ENCODE measurements at places on chromosomes 6 and 20.

DNA sequence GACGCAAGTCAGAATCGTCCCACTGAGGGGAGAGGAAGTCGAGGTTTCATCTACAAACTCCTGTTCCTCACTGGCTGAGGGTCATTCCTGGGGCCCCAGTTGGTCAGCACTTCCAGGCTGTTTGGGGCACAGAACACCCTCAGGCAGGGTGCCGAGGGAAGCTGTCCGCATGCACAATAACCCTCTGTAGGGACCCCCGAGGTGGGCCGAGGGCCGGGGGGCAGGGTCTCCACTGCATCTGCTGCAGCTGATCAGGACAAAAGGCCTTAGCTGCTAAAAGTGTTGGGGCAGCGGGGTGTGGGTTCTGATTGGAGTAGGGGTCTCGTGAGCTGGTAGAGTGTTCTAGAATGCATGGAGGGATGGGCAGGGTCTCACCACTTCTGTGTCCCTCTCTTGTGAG is 125.1 kb downstream of the TOX2 start:
- peaks cover 25% of the 10 kb centered on the region for H3K27me3 ChIP-seq
- no peak overlapping the region for H3K4me3 ChIP-seq
- H3K4me1 ChIP-seq, result no peaks in the 10 kb centered on the region

- no peaks in the 10 kb centered on the region for H3K36me3 ChIP-seq
- peaks cover 15% of the 10 kb centered on the region for H3K4me1 ChIP-seq
- no peak for DNase-seq
- peaks cover 75% of the 10 kb centered on the region for H3K27me3 ChIP-seq
These were observed 98.3 kb downstream of the CDH26 start for GRCh38 chr20:60056407-60057122.

- no peak overlapping the region for H3K27ac ChIP-seq
- no peak overlapping the region for H3K4me3 ChIP-seq
- H3K27me3 ChIP-seq, result peaks cover 2% of the 10 kb centered on the region
- no peaks in the 10 kb centered on the region for H3K4me1 ChIP-seq
- no peaks in the 10 kb centered on the region for H3K36me3 ChIP-seq
These were observed 81.7 kb upstream of the PDE10A start for GRCh38 chr6:165744555-165745228.

DNA sequence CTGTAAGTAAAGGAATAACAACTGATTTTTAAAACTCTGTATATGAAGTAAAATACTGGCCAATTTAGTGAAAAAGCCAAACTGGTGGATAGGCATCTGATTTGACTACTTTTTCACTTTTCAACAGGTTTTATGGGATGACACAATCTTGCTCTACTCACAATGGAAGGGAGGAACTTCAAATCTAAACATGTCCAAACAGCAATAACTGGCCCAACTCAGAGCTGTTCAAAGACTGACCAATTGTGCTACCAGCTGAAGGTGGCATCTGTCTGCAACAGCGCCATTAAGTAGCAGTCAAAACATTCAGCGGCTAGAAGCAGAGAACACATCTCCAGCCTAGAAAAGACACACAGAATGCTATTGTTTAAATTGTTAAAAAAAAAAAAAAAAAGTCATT is 44.6 kb downstream of the SESN1 start:
- no peaks in the 10 kb centered on the region for H3K27me3 ChIP-seq
- no peak overlapping the region for H3K4me3 ChIP-seq
- no peak overlapping the region for H3K27ac ChIP-seq
- H3K36me3 ChIP-seq, result peaks cover 15% of the 10 kb centered on the region

DNA sequence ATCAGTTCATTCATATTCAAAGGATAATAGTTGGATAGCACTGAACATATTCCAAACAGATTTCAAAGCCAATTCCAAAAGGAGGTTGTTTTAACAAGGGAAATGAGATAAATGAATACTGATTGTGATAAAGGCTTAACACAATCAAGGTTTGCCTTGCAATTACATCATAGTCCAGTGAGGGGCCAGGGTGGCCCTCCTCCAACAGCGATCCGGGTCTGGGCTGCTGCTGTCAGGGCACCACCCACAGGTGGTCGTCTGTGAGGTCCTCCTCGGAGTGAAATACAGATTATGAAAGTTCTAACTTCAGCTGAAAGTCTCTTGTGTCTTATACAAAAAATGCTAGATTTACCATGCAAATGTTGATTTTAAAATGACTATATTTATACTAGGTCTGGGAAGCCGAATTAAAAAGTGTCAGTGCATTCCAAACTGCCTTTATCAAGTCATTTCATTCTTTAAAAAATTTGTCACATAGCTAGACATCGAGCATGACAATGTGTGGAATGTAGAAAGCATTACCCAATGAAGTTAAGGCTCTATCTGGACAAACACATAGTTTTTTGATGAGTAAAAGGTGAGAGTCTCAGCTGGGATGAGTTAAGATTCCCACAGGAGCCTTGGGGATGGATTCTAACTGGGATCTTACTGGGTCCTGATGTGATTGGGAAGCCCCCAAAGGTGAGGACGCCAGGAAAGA is 65.9 kb upstream of the SLC22A23 start:
- no peaks in the 10 kb centered on the region for H3K36me3 ChIP-seq
- peaks cover 27% of the 10 kb centered on the region for H3K27me3 ChIP-seq
- no peak for DNase-seq
- peaks cover 7% of the 10 kb centered on the region for H3K4me1 ChIP-seq
- H3K27ac ChIP-seq, result no peak overlapping the region
- H3K4me3 ChIP-seq, result no peak overlapping the region

- H3K4me3 ChIP-seq, result no peak overlapping the region
- no peaks in the 10 kb centered on the region for H3K36me3 ChIP-seq
- peaks cover 48% of the 10 kb centered on the region for H3K4me1 ChIP-seq
- no peak overlapping the region for H3K27ac ChIP-seq
These were observed 120.2 kb downstream of the QRSL1 start for GRCh38 chr6:106749609-106750008.

DNA sequence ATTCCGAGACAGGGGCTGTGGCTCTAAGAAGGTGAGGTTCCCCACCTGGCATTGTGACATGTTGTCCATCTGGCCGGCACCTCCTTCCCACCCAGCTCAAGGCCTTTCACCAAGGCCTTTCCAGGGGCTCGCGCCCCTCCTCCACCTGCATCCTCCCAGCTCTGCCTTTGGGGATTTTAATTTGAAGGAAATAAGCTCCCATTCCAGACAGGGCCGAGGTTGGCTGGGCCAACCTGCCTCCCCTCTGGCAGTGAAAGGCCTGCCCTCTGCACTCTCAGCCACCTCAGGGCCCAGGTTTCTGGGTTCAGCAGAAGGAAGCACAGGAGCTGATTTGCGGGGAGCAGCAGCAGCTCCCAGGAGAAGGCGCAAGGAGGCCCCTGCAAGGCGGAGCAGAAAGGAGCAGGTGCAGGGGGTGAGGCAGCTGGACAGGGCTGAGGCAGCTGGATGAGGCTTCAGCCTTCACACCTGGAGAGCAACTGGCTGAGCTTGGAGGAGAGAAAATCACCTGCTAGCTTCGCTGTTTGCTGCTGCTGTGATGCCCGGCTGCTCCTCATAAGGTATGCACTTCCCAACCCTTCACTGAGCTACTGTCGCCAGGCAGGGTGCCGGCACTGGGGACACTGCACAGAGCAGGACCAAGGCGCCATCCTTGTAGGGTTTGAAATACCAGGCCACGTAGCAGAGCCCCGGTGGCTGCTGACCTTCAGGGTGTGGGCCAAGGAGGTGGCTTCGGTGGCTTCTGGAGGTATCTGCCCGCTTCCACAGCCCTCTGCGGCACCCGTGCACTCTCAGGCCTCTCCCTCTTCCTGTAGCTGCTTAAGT is 147.0 kb downstream of the SYNDIG1 start:
- H3K4me1 ChIP-seq, result no peaks in the 10 kb centered on the region
- no peaks in the 10 kb centered on the region for H3K36me3 ChIP-seq
- DNase-seq, result no peak

DNA sequence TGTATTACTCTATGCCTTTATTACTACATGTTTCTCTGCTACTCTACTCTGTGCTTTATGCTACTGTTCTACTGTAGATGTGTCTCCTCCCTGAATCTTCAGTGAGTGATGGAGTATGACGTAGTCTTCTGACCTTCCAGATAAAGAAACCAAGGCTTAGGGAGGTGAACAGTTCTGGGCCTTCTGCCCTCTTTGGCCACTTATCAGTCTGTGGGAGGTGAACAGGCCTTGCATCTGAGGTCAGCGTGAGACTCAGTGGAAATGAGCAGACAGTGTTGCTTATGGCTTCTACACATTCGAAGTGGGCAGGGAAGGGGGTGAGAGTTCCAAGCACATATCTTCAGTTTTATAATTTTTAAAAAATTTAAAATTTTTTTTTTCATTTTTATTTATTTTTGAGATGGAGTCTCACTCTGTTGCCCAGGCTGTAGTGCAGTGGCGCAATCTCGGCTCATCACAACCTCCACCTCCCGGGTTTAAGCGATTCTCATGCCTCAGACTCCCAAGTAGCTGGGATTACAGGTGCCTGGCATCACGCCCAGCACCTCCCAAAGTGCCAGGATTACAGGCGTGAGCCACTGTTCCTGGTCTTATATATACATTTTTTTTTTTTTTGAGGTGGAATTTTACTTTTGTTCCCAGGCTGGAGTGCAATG is 24.2 kb downstream of the MYBL2 start:
- peaks cover 2% of the 10 kb centered on the region for H3K36me3 ChIP-seq
- no peak overlapping the region for H3K27ac ChIP-seq
- H3K4me1 ChIP-seq, result no peaks in the 10 kb centered on the region
- no peak for DNase-seq

DNA sequence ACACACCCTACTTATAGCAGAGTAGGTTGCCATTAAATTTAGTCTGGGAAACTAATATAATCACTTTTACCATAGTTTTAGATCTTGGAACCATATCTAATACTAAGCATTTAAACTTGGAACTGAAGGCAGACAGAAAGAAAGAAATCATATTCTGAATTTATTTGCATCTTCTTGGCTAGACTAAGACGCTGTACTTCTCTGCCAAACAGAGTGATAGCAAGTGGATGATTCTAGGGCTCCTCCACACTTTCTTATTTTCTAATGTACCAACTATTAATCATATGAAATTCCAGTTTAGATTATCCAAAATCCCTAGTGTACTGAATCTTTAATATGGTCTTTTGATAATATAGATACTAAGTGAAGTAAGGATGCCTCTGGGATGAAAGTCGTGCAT is 277.0 kb downstream of the CENPW start:
- H3K36me3 ChIP-seq, result no peaks in the 10 kb centered on the region
- DNase-seq, result no peak
- no peak overlapping the region for H3K4me3 ChIP-seq

- no peaks in the 10 kb centered on the region for H3K4me1 ChIP-seq
- H3K36me3 ChIP-seq, result peaks cover 5% of the 10 kb centered on the region
- H3K4me3 ChIP-seq, result no peak overlapping the region
- H3K27ac ChIP-seq, result no peak overlapping the region
- DNase-seq, result no peak
These were observed 29.6 kb downstream of the RNASET2 start for GRCh38 chr6:166926748-166927147.

- H3K36me3 ChIP-seq, result no peaks in the 10 kb centered on the region
- H3K27ac ChIP-seq, result no peak overlapping the region
- peaks cover 6% of the 10 kb centered on the region for H3K4me1 ChIP-seq
- DNase-seq, result no peak
- no peak overlapping the region for H3K4me3 ChIP-seq
These were observed 12.3 kb downstream of the PCK1 start for GRCh38 chr20:57573242-57573641.

DNA sequence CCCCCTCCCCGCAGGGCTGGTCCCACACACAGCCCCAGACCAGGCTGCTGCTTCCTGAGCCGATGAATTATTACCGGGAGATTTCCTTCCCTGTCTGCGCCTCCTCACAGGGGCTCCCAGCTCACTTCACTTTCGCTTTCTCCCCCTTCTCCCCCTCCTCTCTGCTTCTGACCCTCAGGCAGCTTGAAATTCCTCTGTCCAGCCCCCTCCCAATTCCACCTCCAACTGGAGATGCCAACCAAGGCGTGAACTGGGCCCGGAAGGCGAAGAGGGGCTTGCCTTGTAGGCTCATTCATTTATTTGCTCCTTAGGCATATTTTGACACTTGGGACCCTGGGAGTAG is 1.7 kb upstream of the TCF15 start:
- peaks cover 70% of the 10 kb centered on the region for H3K27me3 ChIP-seq
- H3K4me1 ChIP-seq, result no peaks in the 10 kb centered on the region
- H3K27ac ChIP-seq, result no peak overlapping the region
- DNase-seq, result no peak

- no peak overlapping the region for H3K4me3 ChIP-seq
- H3K27ac ChIP-seq, result no peak overlapping the region
- no peaks in the 10 kb centered on the region for H3K36me3 ChIP-seq
- H3K27me3 ChIP-seq, result peaks cover 19% of the 10 kb centered on the region
- no peak for DNase-seq
- H3K4me1 ChIP-seq, result no peaks in the 10 kb centered on the region
These were observed 68.5 kb upstream of the SRSF6 start for GRCh38 chr20:43389211-43389610.

DNA sequence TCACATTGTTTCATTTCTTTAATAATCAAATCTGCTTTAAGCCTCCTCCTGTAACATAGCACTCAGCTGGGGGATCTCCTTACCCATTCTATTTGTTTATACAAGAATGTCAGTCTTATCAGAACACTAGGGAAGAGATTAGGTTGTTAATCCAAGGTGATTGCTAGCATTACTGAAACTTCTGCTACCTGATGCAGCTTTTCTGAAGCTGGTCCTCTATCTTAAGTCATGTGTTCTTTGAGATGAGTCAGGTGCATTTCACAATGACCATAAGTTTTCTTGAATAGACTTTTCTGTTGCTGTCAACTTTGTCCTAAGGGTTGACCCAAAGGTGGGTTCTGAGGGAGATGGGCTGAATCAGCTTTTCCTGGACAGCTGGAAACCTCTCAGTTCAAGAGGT is 60.7 kb upstream of the SYNCRIP start:
- H3K27ac ChIP-seq, result no peak overlapping the region
- no peak for DNase-seq

DNA sequence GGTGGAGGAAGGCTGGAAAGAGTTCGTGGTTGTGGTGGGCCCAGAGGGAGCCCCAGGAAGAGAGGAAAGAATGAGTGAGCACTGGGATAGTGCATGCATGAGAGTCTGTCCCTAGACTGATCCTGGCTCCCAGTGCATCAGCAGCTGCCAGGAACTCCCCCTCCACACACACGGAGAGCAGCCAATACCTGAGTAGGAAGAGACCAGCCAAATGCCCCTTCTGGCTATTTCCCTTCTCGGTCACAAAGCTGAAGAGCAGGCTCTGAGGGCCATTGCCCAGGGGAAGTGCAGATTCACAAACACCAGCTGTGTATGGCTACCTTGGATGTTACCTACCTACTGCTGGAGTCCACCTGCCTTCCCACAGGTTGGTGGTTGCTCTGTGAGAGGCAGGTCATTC is 45.1 kb downstream of the GABRR2 start:
- no peak overlapping the region for H3K27ac ChIP-seq
- peaks cover 5% of the 10 kb centered on the region for H3K4me1 ChIP-seq
- H3K4me3 ChIP-seq, result no peak overlapping the region

GRCh38 chr6:129446272-129447197 is 263.4 kb downstream of the ARHGAP18 start:
- H3K4me1 ChIP-seq, result no peaks in the 10 kb centered on the region
- no peak for DNase-seq
- H3K27ac ChIP-seq, result no peak overlapping the region
- no peaks in the 10 kb centered on the region for H3K27me3 ChIP-seq
- H3K4me3 ChIP-seq, result no peak overlapping the region

Data from progenitor cell of endocrine pancreas (in vitro differentiated cells).